ENCODE measurements at places on chromosomes 12 and 14.
A peak's percentile ranks its signal among the peaks of the same experiment; 100 is the strongest.

GRCh38 chr12:121232163-121232562 lies 22.2 kb downstream of the P2RX4 start:
- no peak for DNase-seq

- DNase-seq, result no peak
Observed at GRCh38 chr12:2265461-2266167, 212.8 kb downstream of the CACNA1C start.

GRCh38 chr14:75640876-75641275 lies 19.8 kb downstream of the ERG28 start:
- DNase-seq, result no peak

GRCh38 chr12:104662908-104663307 lies 206.2 kb downstream of the CHST11 start:
- DNase-seq, result no peak

DNA sequence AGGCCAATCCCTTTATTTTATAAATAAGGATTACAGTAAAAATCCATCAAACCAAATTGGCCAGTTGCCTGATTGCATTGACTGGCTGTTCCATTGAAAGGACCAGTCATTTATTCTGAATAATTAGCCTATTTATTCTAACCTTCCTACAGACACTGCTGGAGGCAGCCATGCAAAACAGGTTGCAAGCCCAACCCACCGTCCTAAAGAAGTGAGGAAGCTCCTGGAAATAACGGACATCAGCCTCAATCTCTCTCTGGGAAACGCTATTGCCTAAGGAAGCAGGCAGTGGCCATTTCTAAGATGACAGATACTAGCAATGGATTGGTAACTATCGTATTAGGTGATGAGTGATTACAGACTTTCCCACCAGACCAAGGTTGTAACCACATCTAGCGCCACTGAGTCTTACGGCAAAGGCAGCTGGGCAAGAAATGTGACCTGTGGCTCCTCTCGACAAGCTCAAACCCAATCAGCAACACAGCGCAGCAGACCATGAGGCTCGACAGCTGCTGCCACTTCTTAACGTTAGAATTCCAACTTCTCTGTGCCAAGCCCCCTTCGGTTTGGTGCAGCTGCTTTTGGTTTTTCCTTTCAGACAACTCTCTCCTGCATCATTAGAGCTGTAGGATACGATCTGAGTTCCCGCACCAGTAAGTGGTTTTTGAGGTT lies 134.2 kb downstream of the KCNK10 start:
- DNase-seq, result no peak

- DNase-seq, result no peak
Observed at GRCh38 chr12:77218278-77218677, 152.9 kb upstream of the E2F7 start.

DNA sequence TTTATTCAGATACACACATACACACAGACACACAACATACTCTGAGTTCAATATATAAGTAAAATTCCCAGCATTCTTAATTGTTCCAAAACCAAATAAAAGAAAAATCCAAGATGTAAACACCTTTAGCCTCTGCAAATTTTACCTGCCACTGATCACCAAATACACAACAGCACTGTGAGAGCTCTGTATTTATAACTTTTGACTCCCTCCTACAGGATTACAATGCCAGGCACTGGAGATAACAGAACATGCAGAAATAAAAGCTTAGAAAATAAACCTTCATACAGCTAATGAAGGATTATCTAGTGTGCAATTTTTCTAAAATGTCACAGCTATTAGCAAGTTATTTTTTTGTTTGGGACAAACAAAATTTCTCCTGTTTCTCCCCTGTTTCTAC lies 85.0 kb downstream of the TAOK3 start:
- DNase-seq, result no peak

DNA sequence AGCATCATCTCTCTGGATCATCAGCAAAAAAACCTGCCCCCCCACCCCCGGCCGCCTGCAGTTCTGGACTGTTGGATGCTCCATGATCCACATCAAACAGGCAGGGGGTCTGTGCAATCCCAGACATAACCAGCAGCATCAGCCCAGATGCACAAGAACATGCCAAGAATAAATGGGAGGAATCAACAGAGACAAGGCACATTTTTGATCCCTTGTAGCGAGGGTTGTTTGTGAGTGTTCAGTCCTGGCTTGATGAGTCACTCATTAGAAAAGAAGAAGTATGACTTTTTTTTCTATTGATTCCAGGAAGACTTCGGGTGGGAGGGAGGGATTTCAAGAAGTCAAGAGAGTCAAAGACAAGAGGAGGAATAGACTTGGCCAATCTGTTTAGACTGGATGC lies 244.2 kb downstream of the KSR2 start:
- DNase-seq, result no peak

DNA sequence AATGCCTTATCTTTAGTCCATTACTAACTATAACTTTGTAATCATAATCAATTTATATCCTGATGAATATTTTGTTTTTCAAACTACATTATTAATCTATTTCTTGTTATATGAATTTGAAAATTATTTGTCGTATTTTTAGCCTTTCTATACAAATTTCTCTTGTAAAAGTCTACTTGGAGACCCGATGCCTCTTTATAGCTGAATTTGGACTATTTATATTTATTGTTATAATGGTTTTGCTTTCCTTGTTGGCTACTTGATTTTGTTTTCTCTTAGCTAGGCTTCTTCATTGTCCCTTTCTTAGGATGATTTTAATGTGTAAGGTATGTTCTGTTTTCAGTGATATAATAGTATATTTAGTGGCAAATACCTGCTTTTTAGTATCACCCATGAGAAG lies 89.5 kb upstream of the RFLNA start:
- DNase-seq, result no peak

DNA sequence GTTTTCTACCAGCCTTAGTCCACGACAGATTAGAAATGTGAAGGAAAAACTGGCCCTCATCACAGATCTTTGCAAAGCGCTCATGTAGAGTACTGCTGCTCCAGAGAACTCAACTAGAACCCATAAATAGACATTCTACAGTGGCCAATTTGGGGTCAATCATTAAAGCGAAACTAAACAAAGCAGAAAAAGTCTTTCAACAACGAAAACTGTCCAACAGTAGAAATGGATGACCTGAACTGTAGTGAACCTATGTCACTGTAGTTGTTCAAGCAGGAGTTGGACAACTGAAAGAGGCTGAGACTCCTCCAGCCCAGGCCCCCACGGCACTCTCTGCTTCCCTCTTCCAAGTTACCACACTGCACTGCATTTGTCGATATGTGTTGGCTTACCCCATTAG lies 472.6 kb downstream of the BCAT1 start:
- no peak for DNase-seq

- DNase-seq, result no peak
Observed at GRCh38 chr14:98949051-98949450, 322.9 kb downstream of the BCL11B start.

DNA sequence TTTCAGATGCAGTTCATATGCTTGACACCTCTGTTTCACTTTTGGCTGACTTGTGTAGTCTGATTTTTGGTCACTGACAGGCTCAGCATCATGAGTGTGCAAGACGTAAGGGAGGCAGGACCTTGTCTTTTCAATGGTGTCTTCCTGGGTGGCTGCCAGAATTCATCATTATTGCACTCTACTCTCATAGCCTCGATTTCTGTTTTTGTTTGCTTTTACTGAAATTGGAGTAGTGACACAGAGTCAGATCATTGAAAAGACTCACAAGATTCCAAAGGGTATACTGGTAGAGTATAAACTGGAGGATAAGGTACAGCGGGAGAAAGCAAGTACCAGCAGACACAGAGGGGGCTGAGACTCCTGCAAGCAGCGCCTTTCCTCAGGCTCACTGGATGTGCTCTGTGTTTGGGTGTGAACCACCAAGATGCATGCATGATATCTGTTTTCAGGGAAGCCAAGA lies 126.3 kb upstream of the FGD4 start:
- no peak for DNase-seq

DNA sequence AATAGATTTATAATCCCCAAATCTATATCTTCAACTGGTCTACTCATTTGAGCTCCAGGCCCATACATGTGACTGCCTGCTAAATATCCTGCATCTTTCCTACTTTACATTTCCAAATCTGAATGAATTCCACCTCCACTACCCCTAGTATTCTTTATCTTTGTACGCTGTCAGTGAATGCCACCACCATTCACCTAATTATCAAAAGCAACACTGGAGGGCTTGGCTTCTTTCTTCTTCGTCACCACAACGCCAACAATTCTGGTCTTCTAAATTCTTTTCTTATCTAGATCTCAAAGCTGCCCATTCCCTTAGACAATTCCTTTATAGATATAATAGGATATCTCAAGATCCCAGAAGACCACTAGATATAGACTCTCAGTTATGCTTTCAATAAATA lies 47.1 kb upstream of the ADAMTS20 start:
- no peak for DNase-seq

- no peak for DNase-seq
Observed at GRCh38 chr12:30700216-30700900, 4.7 kb upstream of the IPO8 start.

GRCh38 chr12:103839103-103839502 lies 1.9 kb downstream of the NT5DC3 start:
- DNase-seq, result no peak

DNA sequence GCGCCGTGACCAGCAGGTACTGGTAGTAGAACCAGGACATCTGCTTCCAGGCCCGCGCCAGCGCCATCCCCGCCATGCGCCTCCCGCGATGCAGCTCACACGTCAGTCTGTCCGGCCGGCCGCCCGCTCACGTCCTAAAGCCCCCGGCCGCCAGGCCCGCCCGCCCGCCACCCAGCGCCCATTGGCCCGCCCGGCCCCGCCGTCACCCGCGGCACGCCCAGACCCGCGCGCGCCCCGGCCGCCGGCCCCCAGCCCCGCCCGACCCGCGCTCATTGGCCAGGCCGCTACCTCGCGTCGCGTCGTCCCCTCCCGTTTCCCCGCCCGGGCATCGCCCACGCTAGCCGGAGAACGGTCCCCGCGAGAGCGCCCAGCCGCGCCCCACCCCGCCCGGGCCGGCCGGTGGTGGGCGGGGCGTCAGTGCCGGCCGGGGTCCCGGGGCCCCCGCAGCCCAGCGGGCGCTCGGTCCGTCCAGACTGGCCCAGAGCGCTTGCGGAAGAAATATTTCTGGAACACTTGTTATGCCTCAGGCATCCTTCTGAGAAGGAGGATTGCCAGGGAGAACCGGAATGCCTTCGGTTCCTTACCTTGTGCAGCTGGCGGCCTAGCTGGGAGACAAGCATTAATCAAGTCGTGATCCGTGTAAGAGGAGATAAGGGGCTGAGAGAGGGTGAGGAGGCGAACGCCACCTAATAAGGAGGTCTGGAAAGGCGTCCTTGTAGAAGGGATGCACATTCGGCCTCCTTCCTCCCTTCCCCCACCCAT lies at the start of gene SPTSSA:
Gene SPTSSA, minus strand, starts transcription at position 109 of the 762 bp plus-strand sequence. Its CDS starts 33 bp downstream, at position 76.
- peak; percentile 90 for DNase-seq

DNA sequence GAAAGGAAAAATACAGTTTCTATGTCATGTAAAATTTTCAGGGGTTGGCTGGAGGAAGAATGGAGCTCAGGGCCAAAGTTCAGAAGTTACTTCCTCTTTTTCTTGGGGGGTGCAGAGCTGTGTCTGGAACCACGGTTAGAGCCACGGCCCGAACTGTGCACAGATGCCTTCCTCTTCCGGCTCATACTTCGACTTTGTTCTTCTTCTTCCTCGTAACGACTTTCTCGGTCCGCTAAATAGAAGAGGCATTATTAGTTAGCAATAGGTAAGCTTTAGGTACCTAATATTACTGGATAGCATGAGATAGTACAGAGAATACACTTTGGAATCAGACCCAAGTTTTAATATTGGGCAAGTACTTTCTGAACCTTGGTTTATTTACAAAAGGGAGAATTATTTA lies 31.2 kb downstream of the SUPT16H start:
- DNase-seq, result no peak

- no peak for DNase-seq
Observed at GRCh38 chr12:121190523-121191031, 19.4 kb upstream of the P2RX4 start.

DNA sequence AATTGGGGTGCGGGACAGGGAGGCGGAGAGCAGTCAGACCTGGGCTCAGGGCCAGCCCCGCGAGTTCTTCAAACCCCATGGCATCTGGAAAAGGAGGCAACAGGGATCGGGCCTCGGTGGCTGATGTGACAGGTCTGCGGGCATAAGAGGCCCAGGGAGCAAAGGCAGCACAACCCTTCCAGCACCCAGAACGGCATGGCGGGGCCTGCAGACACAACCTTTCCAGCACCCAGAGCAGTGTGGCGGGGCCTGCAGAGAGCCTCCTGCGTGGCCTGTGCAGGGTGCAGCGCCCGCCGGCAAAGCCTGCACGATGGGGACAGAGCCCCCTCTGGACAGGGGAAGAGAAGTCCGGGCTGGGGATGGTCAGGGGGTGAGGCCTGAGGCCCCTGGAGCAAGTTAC lies 26.2 kb upstream of the TRAF3 start:
- no peak for DNase-seq

- no peak for DNase-seq
Observed at GRCh38 chr12:89176676-89177075, 175.6 kb downstream of the DUSP6 start.

- DNase-seq, result no peak
Observed at GRCh38 chr14:90666571-90666970, 149.7 kb downstream of the TTC7B start.

GRCh38 chr14:94450722-94451090 lies 1.9 kb downstream of the SERPINA11 start:
- no peak for DNase-seq

- no peak for DNase-seq
Observed at GRCh38 chr12:54009171-54010052, 627 bp downstream of the HOXC8 start.
